ENCODE measurements at places on chromosomes 12 and 14.

DNA sequence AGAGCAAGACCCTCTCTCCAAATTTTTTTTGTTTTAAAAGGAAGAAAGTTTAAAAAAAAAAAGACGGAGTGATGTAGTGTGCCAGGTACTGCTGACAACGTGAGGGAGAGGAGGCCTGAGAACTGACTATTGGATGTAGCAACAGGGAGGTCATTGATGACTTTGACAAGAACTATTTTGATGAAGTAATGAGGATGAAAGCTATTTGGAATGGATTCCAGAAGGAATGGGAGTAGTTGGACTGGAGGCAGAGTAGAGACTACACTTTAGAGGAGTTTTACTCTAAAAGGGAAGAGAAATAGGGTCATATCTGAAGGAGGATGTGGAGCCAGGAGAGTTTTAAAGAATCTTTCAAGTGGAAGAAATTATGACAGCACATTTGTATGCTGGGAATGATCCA, 27.8 kb upstream of the SLC38A2 start:
- DNase-seq, result no peak

GRCh38 chr14:41650802-41651201, 44.1 kb downstream of the LRFN5 start:
- no peak for DNase-seq

- DNase-seq, result peak; percentile 70
Measured at GRCh38 chr14:105168496-105168978, at the start of gene JAG2. JAG2 (minus strand) TSS chr14:105168776; CDS start chr14:105168420, 356 bp downstream.

GRCh38 chr14:59484639-59485175, 390 bp downstream of the JKAMP start:
- no peak for DNase-seq

- no peak for DNase-seq
Measured at GRCh38 chr14:68012871-68013270, 193.3 kb downstream of the RAD51B start.

DNA sequence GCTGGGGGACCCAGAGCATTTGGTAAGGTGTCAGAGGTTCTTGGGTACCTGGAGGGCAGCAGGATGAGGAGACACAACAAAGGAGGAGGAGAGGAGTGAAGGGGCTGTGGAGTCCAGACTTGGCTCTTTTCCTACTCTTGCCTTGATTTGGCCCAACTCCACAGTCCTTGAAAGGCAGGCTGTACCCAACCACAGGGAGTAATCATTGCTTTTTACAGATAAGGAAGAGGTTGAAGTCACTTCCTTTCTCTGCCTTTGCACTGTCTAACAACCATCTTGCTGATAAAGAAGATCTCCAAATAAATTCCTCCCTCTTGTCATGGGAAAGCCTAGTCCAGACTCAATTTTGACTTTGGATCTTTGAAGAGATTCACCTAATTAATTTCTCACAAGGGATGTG, 226.8 kb upstream of the HMGA2 start:
- no peak for DNase-seq

DNA sequence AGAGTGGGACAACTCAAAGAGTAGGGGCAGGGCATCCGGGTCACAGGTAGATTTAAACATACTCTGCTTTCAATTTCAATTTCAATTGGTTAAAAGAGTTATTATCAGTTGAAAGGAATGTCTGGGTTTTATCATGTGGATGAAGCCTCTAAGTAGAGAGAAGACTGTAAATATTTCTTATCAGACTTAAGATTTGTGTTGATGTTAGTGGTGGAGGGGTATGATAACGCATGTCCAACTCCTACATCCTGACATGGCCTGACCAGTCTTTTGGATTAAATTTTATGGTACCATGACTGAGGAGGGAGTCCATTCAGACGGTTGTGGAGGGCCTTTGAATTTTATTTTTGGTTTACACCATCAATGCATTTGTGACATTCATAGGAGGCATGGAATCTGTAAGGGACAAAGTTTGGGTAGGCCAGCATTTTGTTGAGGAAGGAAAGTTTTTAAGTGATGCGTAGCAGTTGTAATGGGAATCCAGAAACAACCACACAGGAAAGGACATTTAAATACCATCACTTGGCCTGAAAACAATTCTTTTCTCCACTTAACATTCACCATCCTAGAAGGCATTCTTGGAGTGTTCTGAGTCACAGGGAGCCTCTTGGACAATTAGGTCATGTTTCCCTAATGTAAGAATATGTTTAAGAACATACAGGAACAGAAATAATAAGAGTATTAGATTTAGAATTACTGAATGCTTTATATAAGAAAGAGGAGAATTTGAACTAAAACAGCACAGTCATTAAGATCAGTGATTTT, 371.9 kb downstream of the ATP23 start:
- DNase-seq, result no peak

- no peak for DNase-seq
Measured at GRCh38 chr12:89537389-89537788, 11.5 kb upstream of the POC1B start.

GRCh38 chr14:30243207-30243606, 315.6 kb upstream of the PRKD1 start:
- DNase-seq, result no peak

- DNase-seq, result no peak
Measured at GRCh38 chr12:131334835-131335234, 376.1 kb upstream of the SFSWAP start.

DNA sequence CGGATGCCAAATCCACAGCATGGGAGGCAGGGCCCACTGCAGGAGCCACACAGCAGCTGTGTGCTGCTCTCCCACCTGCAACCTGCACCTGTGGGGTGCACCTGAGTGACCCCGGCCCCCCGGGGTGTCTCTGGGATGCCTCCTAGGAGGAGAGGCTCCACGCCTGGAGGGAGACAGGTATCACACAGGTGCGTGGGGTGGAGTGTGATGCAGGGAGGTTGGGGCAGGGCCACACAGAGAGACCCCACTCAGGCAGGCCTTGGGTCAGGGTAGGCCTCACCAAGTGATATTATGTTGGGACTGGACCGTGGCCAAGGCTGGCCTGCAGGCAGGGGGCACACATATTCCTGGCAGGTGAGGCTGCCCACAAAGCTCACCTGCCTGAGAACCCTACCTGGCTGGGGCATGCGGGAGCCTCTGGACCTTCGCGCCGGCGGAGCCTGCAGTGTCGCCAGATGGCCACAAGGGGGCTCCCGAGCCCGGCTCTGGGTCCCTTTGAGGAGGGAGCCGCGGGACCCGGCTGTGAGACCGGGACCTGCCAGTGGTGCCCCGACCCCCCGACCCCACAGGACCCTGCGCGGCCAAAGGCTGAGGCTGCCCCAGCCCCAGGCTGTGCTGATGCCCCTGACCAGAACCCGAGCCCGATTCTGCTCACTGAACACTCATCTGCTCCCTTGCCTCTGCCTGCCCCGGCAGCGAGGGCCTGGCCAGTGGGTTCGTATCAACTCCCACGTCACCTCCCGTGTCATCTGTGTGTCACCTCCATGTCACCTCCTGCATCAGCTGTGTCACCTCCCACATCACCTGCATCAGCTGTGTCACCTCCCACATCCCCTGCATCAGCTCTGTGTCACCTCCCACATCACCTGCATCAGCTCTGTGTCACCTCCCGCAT, 11.4 kb downstream of the TMEM121 start:
- peak; percentile 85 for DNase-seq

DNA sequence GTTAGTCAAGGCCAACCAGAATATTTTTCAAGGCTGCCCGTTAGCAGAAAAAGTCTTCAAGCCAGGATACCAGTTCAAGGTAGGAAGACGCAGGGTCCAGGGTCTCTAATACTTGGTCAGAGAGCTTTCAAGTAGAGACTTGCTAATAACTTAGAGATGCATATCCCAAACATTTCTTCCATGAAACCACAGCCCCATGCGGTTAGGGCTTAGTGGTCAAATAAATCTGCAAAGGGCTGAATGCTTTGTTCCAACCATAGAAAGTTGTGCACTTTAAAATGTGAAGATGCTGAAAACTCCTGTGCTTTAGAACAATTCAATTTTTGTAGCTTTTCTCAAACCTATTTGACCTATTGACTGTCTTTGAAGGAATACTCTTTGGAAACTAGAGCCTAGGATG, 208.9 kb downstream of the PIK3C2G start:
- no peak for DNase-seq

- DNase-seq, result peak; percentile 44
Measured at GRCh38 chr14:77607741-77608302, 8.6 kb downstream of the SPTLC2 start.

GRCh38 chr14:74834692-74835392, 41.1 kb downstream of the PROX2 start:
- no peak for DNase-seq

DNA sequence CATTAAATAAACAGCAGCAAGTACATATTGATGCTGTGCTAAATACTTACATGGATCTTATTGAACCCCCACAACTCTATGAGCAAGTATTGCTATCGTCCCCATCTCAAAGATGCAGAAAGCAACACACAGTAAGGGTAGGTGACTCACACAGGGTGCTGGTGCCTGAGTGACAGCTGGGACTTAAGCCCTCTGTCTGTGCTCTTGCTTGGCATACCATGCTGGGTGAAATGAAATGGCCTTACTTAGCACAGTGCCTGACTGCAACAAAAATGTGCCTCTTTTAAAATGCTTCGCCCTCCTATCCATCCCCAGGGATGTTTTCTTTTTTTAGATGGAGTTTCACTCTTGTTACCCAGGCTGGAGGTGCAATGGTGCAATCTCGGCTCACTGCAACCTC, 788 bp downstream of the TEX52 start:
- no peak for DNase-seq

GRCh38 chr12:21715386-21715785, 57.7 kb upstream of the LDHB start:
- DNase-seq, result no peak

GRCh38 chr12:92049403-92049802, 96.2 kb downstream of the BTG1 start:
- no peak for DNase-seq

DNA sequence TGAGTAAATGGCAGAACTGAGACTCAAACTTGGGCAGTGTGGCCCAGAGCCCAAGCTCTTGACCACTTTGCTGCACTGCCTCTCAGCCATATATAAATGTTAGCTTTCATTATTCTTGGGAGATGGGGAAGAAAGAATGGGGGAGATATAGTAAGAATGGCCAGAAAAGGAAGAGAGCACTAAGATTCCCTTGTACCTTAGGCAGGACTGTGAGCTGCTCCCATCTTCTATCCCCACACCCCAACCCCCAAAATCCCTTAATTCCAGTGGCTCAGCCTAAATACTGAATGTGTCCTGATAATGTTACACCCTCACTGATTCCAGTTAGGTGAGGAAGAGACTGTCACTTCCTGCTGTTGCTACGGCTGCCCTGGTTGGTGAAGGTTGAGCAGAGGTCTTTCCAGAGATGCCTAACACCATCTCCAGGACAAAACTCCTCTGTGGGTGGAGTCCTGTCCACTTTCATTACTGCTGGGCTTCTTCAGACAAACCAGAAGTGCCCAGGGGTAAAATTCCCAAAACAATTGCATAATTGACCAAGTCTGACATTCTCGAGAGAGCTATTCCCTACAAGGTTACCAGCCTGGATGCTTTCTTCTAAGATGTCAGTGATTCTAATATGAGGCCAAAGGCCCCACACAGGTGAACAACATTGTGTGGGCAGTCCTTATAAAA, 51.8 kb downstream of the GNG2 start:
- no peak for DNase-seq

DNA sequence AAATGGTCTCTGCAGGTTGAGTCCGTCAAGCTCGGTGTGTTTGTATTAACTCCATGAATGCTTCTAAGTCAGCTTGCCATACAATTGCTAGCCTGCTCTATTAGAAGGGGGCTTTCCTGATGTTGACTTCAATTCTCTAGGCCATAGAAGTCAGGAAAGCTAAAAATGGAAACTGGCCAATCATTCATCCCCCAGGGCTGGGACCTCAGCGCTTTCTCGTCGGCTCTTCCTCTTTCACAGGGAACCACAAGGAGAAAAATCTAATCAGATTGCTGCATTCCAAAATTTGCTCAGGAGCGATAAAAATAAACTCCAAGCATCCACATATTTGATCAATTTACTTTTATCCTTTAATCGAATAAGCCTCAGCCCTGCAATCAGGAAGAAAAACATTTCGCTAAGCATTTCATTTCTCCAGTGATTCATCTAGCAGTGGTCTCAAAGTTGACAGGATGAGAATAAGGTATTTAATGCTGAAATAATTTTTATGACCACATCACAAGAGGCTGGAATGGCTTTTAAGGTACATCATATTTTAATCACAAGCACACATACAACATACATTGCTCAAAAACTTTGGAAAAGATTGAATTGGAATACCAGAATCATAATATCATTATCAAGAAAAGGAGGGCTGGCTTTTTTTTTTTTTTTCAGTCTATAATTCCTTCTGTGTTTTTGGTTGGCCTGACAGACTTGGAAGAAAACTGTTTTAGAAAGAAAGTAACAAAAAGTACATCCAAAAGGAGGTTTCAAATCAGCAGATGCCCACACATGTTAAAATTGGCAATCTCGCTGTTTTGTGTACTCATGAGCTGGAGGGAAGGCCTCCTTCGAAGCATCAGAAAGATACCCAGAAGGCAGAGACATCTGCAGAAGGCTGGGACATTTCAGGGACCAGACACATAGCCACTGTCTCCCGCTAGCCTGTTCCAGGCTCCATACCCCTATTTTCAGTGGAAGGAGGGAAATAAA, 316.3 kb downstream of the NUAK1 start:
- DNase-seq, result no peak

DNA sequence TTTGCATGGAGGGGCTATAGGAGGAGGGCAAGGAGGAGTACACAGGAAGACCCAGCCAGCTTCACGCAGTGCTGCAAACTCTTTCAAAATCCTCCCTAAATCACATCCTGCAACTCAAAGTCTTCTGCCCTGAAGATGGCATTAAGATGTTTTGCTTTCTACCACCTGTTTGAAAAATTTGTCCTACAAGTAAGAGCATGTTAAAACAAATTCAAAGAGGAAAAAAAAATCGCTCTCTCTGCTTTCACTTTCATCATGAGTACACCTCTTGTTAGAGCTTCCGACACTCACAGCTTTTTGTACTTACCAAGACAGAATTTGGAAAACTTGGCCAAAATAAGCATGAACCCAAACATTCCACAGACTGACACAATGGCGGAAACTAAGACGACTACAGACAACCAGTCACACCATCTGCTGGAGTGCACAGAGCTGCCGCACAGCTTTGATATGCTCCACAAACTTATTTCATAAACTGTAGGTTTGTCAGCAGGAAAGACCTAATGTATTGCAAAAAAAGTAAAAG, 21.3 kb downstream of the GCH1 start:
- DNase-seq, result peak; percentile 51

- DNase-seq, result no peak
Measured at GRCh38 chr14:52075371-52075770, 6.5 kb upstream of the NID2 start.

- no peak for DNase-seq
Measured at GRCh38 chr12:93884794-93885460, 207.8 kb downstream of the CRADD start.

GRCh38 chr14:68634874-68635595, 157.8 kb downstream of the ZFP36L1 start:
- DNase-seq, result no peak

DNA sequence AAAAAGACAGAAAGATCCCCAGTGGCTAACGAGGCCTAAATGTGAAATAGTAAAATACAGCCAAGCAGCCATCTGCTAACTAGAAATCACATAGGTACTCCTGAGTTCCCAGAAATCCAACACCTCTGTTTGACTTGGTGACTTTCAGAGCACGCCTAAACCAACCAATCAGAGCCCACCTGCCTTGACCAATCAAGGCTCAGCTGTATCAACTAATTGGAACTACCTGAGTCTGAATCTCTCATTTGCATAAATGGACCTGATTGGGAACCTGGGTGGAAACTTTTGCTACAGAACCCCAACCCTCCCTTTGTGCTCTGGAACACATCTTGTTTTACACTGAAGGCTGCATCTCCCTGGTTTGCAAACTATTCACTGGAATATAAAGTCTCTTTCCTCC, 5.1 kb upstream of the TCL1B start:
- DNase-seq, result no peak
